Muscle of leg (tissue), 16 donors: ENCODE measurements at places on chromosomes 13 and 19.
A peak's percentile ranks its signal among the peaks of the same experiment; 100 is the strongest.

DNA sequence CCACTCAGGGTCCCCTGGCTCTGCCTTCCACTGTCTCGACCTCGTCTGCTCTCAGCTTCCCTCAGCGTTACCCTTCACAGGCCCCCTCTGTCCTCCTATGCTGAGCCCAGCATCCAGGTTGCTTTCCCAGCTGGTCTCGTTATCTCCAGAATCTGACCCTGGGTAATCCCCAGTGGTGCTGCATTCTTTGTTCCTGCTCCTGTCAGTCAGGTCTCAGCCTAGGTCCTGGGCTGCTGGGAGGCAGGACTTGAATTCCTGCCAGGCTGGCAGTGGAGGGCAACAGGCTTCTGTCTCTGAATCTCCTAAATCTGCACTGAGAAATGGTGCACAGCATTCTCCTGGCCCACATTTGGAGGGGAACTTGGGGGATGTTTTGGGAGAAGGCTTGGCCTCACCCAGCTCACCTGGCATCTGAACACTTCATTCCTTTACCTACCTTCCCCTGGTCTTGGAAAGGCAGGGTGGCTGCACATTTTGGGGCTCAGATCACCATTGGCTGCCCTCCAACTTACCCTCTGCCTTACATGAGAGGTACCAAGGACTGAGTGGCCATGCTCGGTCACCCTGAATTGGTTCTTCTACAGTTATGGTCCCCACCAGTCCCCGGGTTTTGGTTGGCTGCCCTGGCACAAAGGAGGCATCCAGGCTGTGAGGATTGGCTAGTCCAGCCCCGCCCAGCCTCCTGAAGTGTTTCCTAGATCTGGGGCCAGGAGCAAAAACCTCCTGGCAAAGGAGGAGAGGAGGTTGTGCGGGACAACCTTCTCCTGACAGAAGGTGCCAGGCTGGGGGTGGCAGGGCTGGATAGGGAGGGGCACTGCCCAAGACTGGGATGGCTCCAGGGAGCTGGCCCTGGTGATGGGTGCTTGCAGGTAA lies at the start of gene CYP4F8:
TSS of gene CYP4F8 (plus strand) at position 712 of the 873 bp plus-strand sequence. CDS start 399 bp downstream, outside the sequence.
- DNase-seq: no peak

- DNase-seq: no peak
These were observed 3.5 kb upstream of the C19orf25 start for GRCh38 chr19:1482361-1483130.

DNA sequence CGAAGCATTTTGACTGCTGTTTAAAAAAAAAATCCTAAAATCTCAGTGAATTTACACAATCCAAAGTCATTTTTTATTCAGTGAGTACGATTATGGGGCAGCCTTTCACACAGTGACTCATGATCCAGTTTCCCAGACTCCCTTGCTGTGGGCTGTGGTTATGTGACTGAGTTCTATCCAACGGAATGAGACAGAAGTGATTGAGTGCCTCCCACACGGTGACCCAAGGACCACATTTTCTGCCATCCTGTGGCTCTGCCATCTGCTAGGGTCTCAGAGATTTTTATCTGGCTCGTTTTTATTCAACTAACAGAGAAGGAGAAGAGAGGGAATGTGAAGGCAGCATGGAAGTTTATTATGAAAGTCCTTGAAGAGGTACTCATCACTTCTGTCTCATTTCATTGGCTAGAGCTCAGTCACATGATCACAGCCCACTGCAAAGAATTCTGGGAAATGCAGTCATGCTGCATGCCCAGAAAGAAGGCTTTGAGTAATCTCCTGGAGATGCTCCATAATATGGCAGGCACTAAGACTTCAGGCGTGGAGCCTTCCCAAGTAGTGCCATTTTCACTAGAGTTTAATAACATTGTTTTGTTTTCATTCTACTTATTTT lies 999.4 kb downstream of the UQCRFS1 start:
- DNase-seq: no peak

DNA sequence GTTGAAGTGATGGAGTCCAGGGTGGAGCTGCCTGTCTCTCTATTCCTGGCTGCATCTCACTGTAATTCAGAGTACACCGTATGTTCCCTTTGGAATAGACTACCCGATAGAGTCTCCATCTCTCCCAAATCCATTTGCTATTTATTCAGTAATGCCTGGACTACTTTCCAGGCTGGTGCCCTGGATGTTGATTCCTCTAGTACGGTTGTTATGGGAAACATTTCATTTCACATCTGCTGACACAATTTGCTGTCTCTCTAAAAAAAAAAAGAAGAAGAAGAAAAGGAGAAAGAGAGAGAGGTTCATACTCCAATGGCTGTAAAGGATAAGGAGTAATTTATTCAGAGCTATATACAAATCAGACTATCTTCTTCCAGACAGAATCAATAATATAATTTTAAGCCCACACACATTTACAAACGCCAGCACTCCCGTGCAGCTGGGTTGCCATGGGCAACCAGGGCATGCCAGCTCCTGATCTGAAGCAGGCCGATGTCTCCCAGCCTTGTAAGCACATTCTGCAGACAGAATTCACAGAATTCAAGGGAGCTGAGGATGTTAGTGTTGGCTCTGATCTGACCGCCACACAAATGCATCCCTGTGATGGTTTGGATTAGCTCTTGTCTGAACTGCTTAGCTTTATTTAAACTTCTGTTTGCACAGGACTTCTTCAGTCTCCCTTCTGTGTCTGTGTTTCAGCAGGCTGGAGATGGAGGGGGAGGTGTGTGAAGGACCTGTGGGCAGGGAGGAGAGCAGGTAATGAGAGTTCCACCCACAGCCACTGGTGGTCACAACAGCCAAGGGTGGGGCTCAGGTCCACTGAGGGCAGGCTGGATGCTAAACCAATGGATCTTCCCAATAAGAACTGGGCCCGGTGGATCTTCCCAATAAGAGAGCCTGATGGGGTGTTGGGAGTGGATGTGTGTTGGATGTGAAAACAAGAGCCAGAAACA lies 66.0 kb downstream of the TEX26 start:
- peak; percentile 65 for DNase-seq

DNA sequence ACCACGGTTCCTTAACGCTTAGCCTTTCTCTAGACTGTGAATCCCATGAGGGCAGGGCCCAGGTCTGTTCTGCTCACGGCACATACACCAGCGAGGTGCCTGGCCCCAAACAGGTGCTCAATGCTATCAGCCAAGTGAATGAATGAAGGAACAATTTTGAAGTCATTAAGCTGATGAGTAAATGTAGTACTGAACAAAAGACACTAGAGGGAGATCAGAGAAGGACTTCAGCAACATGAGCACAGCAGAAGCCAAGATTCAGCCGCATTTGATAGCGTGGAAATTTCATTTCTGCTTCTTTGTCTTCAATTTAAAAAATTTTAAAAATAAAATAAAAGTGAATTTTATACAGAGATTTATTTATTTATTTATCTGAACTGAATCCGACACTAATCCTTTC lies 20.1 kb upstream of the MYO16 start:
- DNase-seq: peak; percentile 60

- peak; percentile 35 for DNase-seq
These were observed 1239.8 kb upstream of the MIR17HG start for GRCh38 chr13:90107661-90108060.

- DNase-seq: no peak
These were observed 202.2 kb downstream of the SUCLA2 start for GRCh38 chr13:47798906-47799305.

DNA sequence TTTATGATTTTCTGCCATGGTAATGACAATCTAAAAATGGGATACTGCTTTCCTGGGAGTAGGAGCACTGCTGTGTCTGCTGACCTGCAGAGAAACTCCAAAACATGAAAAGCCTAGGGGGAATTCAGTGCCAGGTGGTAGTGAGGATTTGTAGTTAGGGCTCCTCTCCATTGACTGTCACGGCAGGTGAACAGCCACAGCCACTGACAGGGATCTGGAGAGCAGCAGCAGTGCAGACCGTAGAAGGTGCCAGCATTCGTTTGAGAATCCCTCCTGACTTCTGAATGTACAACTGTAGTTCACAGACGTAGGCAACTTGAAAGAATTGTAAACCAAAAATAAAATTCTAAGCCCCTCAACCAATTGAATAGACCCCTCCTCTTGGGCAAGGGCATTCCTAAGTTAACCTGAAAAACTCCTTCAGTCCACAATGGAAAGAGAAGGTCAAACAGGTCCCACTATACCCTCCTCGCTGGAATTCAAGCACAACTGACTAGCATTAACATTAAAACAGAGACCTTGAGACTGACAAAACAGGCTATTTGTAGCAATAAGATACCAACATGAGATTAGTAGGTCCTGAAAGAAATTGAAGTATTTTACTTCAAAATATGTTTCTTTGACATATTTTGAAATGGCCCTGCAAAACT lies 1328.8 kb downstream of the OLFM4 start:
- DNase-seq: no peak

GRCh38 chr19:38974624-38975213 lies 823 bp downstream of the FBXO17 start:
- peak; percentile 74 for DNase-seq

GRCh38 chr13:19069684-19070397 lies 111.8 kb downstream of the TUBA3C start:
- no peak for DNase-seq

DNA sequence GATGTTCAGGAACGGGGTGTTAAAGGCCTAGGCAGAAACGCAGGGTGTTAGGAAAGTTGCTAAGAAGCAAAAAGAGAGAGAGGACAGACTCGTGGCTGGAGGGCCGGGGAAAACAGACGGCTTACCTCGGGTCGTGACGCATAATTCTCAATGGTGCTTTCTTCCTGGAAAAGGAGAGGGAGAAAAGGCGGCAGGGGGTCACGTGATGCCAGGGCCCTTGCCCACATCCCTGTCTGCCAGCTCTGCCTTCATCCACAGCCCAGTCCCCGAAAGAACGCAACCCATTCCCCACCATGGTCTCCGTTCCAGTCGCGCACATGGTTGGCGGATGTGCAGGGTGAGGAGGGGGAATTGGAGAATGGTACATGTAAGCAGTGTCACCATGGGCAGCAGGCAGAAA lies 1.6 kb downstream of the KRTDAP start:
- no peak for DNase-seq

- no peak for DNase-seq
These were observed 162.1 kb downstream of the PDS5B start for GRCh38 chr13:32748305-32748704.

DNA sequence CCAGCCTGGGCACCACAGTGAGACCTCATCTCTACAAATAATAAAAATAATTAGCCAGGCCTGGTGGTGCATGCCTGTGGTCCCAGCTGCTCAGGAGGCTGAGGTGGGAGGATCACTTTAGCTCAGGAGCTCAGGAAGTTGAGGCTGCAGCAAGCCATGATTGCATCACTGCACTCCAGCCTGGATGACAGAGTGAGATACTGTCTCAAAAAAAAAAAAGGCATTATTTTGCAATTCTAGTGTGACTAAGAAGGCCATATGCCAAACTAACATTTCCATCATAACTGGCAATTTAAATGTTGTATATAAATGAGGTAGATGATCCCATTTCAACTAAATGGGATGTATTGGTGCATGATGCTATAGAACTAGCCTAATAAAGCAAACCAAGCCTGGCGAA lies 632.8 kb upstream of the KLF12 start:
- no peak for DNase-seq

DNA sequence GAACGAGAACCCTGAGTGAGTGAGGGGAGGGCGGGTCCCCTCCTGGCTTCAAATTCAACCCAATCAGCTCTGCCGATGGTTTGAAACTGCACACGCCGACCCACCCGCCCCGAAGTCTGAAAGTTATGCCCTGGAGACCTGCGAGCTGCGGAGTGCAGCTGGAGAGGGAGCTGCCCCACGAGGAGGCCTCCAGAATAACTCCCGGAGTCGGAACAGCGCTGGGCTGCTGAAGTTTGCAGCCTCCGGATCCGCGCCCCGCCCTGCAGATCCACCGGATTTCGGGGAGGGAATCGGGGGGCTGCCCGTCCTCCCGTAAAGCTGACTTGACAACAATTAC lies 7.0 kb downstream of the POU4F1 start:
- DNase-seq: no peak

GRCh38 chr13:106555631-106556328 lies 12.2 kb downstream of the ARGLU1 start:
- DNase-seq: no peak

DNA sequence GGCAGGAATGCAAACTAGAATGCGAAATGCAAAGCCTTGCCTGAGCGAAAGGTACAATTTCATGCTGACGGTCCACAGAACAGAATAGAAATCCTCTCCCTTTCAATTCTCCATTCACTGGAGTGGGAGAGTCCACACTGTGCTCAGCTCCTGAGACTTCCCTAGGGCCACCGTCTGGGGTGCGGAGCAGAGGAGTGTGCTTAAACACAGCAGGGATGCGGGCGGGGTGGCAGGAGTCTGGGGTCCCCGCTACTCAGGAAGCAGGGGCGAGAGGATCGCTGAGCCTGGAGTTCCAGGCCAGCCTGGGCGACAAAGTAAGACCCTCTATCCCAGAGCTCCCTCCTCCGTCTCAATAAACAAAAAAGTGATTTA lies 552 bp upstream of the ZNF816 start:
- DNase-seq: peak; percentile 33

DNA sequence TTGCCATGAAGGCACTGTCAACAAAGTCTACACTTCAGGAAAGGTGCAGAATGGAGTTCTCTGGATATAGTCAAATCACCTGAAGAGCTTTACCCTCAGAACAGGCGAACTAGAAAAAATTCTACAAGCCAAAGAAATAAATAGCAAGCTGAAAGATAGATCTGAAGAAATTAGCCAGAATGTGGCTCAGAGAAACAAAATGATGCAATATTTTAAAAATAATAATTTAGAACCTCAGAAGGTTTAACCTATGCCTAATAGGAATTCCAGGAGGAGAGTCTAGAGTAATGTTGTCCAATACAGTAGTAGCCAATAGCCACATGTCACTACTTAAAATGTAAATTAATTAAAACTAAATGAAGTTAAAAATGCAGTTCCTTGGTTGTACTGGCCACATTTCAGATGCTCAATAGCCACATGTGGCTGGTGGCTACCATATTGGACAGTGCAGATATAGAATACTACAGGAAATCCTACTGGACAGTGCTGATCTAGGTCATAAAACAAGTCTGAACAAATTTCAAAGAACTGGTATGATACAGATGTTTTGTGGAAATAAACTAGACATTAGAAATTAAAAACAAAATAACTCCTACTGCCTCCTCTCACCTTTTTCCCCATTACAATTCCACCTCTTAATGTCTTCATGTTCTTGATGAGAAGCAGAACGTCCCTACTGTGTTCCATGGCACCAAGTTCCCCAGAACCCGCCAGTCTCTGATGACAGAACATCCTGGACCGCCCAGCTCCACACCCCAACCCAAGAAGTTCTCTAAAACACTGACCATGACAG lies 679 bp upstream of the CDADC1 start:
- no peak for DNase-seq

DNA sequence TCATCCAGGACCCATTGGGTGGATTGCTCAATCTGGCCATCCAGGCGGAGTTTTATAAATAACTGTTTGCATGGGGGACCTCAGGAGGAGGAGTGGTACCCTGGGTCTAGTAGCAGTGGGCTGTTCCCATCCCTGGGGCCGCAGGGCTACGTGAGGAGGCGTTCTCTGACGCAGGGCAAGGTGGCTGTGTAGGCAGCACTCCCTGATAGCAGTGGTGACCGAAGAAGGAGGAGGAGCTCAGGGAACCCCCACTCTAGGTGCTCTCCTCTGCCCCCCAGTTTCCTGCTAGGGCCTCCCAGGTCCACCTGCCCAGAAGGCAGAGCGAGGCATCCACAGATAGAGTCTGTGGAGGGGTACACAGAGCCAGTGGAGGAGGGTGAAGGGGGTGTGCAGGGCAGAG lies 64.1 kb downstream of the CCNE1 start:
- DNase-seq: no peak
